ENCODE measurements at places on chromosomes 3 and 15.

DNA sequence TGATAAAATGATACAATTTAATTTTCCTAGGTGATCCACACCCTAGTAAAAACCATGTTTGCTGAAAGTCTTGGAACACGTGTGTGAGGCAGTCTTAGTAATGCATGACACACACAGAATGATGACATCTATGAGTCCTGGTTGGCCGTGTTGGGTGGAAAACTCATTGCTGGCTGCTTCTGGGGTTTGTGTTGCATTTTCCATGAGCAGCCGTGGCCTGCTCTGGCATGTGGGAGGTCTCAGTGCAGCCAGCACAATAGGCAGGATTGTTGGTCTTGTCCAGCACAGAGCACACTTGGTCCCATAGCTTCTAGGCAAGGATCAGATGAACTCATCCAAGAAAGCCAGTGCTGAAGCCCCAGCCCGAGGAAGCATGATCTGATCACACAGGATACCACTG, 172.8 kb upstream of the UBE3A start:
- no peaks in the 10 kb centered on the region for H3K36me3 ChIP-seq
- H3K4me1 ChIP-seq: peaks cover 9% of the 10 kb centered on the region

- no peak overlapping the region for H3K27ac ChIP-seq
- DNase-seq: no peak
- H3K4me3 ChIP-seq: no peak overlapping the region
Measured at GRCh38 chr15:87736891-87737389, 519.6 kb downstream of the NTRK3 start.

GRCh38 chr3:55243678-55244077, 243.4 kb downstream of the WNT5A start:
- H3K27me3 ChIP-seq: no peaks in the 10 kb centered on the region
- DNase-seq: no peak
- no peaks in the 10 kb centered on the region for H3K4me1 ChIP-seq
- no peak overlapping the region for H3K27ac ChIP-seq
- no peaks in the 10 kb centered on the region for H3K36me3 ChIP-seq

- no peaks in the 10 kb centered on the region for H3K27me3 ChIP-seq
- no peak overlapping the region for H3K27ac ChIP-seq
- H3K36me3 ChIP-seq: no peaks in the 10 kb centered on the region
- DNase-seq: no peak
- no peak overlapping the region for H3K4me3 ChIP-seq
Measured at GRCh38 chr15:38576261-38576660, 11.6 kb upstream of the RASGRP1 start.

DNA sequence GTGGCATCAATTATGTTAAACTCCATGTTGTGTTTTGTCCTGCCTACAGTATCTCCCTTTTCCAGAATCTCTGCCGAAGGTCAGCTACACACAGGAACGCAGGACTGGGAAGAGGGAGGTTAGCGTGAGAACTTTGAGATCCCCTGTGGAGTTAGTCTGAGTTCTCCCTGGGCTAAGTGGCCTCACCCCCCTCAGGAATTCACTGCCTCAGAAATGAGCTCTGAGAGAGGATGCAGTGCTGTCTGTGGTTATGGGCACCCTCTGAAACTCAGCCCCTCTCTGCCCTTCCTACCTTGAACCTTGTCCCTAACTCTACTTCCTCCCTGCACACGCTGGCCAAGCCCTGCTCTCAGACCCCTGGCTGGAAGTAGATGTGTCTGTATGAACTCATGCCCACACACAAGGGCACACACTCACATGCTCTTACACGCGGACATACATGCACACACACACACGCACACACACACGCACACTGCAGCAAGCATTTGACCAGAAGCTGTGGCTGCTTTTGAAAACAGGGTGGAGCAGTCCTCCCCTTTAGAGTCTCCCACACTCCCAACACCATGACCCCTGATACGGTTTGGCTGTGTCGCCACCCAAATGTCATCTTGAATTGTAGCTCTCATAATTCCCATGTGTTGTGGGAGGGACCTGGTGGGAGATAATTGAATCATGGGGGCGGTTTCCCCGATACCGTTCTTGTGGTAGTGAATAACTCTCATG, 5.3 kb upstream of the VIPR1 start:
- H3K4me3 ChIP-seq: no peak overlapping the region
- H3K27ac ChIP-seq: no peak overlapping the region
- H3K4me1 ChIP-seq: peaks cover 2% of the 10 kb centered on the region
- H3K27me3 ChIP-seq: no peaks in the 10 kb centered on the region

- peak overlapping the region; percentile 92 for H3K27ac ChIP-seq
- H3K27me3 ChIP-seq: no peaks in the 10 kb centered on the region
- peaks cover 18% of the 10 kb centered on the region for H3K4me1 ChIP-seq
Measured at GRCh38 chr3:112390783-112391641, 58.1 kb downstream of the CD200 start.

DNA sequence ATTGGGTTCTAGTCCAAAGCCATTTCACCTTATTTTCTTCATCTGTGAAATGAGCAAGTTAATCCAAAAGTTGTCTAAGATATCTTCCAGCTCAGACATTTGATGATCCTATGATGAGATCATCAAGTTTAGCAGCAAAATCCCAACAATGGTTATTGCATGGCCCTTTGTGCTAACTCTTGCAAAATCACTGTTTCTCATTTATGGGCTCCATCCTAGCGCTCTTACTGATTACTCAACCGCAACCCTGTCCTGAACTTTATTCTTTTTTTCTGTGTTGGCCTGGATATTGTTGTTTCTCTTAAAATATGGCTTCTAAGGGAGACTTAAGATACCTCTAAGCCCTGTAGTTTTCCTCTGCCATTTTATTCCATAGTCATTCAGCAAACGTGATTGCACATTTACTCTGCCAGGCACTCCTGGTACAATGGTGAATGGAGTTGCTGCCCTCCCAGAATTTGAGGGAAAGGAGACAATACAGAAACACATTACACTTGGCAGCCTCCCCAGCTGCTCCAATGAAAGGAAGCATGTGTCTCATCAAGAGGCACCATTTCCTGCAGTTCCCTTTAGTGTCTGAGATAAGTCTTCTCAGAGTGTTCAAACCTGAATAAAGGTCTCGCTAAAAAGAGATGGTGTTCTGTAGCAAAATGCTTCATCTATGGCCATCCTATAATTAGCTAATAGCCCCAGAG, 4.4 kb downstream of the GXYLT2 start:
- H3K36me3 ChIP-seq: no peaks in the 10 kb centered on the region
- peaks cover 3% of the 10 kb centered on the region for H3K4me1 ChIP-seq
- H3K27me3 ChIP-seq: no peaks in the 10 kb centered on the region
- DNase-seq: no peak
- peak overlapping the region; percentile 89 for H3K27ac ChIP-seq

GRCh38 chr3:171526869-171527268, 66.7 kb upstream of the TNIK start:
- H3K36me3 ChIP-seq: no peaks in the 10 kb centered on the region
- H3K27me3 ChIP-seq: no peaks in the 10 kb centered on the region
- no peaks in the 10 kb centered on the region for H3K4me1 ChIP-seq
- no peak for DNase-seq

DNA sequence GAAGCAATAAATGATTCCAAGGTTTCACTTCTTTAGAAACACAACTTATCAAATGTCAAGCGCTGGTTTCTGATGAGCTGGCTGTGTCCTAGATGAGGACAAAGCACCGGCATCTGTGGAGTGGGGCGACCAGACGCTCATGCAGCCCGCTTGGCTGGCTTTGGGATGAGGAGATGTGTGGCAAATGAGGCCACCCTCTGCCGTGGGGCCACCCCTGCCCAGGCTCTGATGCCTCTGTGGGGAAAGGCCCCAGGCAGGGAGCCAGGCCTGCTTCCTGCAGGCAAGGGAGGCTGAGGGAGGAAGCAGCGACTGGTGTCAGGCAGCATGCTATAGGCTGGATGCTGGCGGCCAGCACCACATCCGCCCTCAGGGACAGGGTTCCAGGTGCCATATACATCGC, 102.9 kb downstream of the HERC2 start:
- no peak for DNase-seq
- H3K36me3 ChIP-seq: peaks cover 59% of the 10 kb centered on the region
- no peaks in the 10 kb centered on the region for H3K27me3 ChIP-seq
- no peak overlapping the region for H3K4me3 ChIP-seq

DNA sequence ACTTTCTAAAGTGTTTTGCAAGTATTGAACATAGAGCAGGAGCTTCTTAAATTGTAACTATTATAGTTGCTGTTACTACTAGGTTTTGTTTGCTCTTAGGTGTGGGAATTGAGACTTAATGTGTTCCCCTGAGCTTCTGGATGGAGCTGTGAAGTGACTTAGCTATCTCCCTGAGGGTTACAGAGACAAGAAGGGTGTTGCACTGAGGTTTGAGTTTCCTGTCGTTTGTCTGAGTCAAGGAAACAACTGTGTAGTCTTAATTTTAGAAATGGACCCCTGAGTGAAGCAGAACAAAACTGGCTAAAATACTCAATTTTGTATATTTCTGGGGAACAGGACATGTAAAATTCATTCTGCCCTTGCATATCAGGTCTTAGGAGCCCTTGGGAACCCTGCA, 20.4 kb downstream of the TTC21A start:
- H3K27ac ChIP-seq: no peak overlapping the region
- no peak for DNase-seq
- no peaks in the 10 kb centered on the region for H3K36me3 ChIP-seq
- H3K4me1 ChIP-seq: no peaks in the 10 kb centered on the region
- H3K27me3 ChIP-seq: no peaks in the 10 kb centered on the region

DNA sequence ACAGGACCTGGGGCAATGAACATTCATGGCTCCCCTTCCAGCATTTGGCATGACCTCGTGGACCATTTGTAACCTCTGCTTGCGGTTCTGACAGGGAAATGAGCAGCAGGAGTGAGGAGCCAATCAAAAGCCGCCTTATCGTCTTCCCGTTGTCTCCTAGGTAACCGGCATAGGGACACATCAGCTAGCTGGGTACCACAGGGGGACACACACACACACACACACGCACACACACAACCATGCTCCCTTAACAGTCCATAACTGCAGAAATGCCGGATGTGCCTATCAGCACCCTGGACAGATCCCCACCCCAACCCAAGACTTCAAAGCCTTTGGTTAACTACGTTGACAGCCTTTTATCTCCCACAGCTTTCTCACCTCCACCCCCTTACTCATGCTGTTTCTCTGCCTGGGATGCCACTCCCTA, 53.4 kb upstream of the CCDC174 start:
- H3K27me3 ChIP-seq: no peaks in the 10 kb centered on the region
- no peak overlapping the region for H3K4me3 ChIP-seq
- DNase-seq: no peak
- no peaks in the 10 kb centered on the region for H3K36me3 ChIP-seq
- no peak overlapping the region for H3K27ac ChIP-seq

DNA sequence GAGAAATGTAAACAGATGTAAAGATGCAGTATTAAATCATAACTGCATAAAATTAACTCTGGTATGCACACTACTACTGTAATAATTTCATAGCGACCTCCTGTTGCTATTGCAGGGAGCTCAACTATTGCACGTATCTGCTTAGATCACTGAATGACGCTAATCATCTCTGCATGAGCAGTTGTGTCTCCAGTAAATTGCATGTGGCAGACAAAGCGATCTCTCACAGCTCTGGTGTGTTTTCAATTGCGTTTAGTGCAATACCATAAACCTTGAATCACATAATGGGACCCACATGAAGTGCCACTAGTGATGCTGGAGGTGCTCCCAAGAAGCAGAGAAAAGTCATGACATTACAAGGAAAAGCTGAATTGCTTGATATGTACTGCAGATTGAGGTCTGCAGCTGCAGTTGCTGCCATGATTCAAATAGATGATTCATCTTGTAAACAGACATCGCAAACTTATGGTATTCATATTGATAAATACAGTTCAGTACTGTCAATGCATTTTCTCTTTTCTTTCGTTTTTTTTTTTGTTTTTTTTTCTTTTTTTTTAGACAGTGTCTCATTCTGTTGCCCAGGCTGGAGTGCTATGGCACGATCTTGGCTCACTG, 30.2 kb upstream of the LCTL start:
- no peaks in the 10 kb centered on the region for H3K4me1 ChIP-seq
- H3K36me3 ChIP-seq: no peaks in the 10 kb centered on the region
- DNase-seq: no peak

- no peak for DNase-seq
- H3K27me3 ChIP-seq: no peaks in the 10 kb centered on the region
- H3K27ac ChIP-seq: no peak overlapping the region
- no peak overlapping the region for H3K4me3 ChIP-seq
- H3K36me3 ChIP-seq: peaks cover 29% of the 10 kb centered on the region
- H3K4me1 ChIP-seq: no peaks in the 10 kb centered on the region
Measured at GRCh38 chr3:161239700-161240099, 18.6 kb downstream of the NMD3 start.

- no peak for DNase-seq
- H3K36me3 ChIP-seq: peaks cover 4% of the 10 kb centered on the region
- no peaks in the 10 kb centered on the region for H3K4me1 ChIP-seq
- H3K27ac ChIP-seq: no peak overlapping the region
Measured at GRCh38 chr15:36748366-36749115, 169.1 kb downstream of the CDIN1 start.

GRCh38 chr3:138942861-138943623, 3.9 kb downstream of the FOXL2 start:
- H3K27me3 ChIP-seq: peaks cover 72% of the 10 kb centered on the region
- H3K4me1 ChIP-seq: peaks cover 32% of the 10 kb centered on the region
- no peaks in the 10 kb centered on the region for H3K36me3 ChIP-seq
- H3K27ac ChIP-seq: no peak overlapping the region
- no peak overlapping the region for H3K4me3 ChIP-seq

- no peak overlapping the region for H3K27ac ChIP-seq
- no peak for DNase-seq
- H3K27me3 ChIP-seq: no peaks in the 10 kb centered on the region
- no peaks in the 10 kb centered on the region for H3K4me1 ChIP-seq
- peaks cover 54% of the 10 kb centered on the region for H3K36me3 ChIP-seq
Measured at GRCh38 chr3:196803891-196804468, 63.7 kb upstream of the SENP5 start.

DNA sequence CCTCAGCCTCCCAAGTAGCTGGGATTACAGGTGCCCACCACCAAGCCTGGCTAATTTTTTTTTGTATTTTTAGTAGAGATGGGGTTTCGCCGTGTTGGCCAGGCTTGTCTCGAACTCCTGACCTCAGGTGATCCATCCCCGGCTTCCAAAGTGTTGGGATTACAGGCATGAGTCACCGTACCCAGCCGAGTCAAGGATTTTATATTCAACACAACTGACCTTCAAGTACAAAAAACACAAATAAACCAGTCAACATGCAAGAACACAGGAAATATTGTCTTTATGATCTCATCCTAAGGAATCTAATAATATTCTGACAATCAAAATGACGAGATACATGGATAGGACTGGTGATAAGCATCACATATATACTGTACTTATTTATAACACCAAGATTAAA, 37.9 kb downstream of the TJP1 start:
- DNase-seq: no peak
- no peak overlapping the region for H3K4me3 ChIP-seq
- H3K4me1 ChIP-seq: no peaks in the 10 kb centered on the region
- no peaks in the 10 kb centered on the region for H3K36me3 ChIP-seq
- no peaks in the 10 kb centered on the region for H3K27me3 ChIP-seq
- no peak overlapping the region for H3K27ac ChIP-seq

Measured in ascending aorta (tissue), 2 donors.